ENCODE measurements at places on chromosomes 4 and X.

DNA sequence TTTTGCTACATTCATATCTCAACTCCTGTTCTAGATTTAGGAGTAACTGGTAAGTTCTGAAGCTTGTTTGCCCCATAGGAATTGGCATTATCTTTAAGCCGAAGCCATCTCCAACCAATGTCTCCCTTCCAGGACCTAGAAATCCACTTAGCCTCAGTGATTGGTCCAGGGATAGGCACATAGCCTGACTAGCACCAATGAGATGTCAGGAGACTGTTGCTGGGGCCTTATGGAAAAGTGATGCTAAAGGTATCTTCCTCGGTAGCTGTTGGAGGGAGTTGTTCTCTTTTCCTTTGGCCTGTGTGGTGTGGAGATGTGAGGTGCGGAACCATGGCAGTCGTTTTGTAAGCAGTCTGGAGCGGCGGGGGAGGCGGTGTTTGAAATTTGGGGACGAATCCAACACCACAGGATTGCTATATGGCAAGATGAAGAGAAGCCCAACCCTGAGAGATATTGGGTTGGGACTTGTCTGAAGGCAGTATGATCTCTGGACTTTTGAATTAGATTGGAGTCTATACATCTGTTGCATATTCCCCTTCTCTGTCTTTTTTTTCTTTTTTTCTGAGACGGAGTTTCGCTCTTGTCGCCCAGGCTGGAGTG lies 109.8 kb upstream of the ATP6AP2 start:
- DNase-seq = no peak

DNA sequence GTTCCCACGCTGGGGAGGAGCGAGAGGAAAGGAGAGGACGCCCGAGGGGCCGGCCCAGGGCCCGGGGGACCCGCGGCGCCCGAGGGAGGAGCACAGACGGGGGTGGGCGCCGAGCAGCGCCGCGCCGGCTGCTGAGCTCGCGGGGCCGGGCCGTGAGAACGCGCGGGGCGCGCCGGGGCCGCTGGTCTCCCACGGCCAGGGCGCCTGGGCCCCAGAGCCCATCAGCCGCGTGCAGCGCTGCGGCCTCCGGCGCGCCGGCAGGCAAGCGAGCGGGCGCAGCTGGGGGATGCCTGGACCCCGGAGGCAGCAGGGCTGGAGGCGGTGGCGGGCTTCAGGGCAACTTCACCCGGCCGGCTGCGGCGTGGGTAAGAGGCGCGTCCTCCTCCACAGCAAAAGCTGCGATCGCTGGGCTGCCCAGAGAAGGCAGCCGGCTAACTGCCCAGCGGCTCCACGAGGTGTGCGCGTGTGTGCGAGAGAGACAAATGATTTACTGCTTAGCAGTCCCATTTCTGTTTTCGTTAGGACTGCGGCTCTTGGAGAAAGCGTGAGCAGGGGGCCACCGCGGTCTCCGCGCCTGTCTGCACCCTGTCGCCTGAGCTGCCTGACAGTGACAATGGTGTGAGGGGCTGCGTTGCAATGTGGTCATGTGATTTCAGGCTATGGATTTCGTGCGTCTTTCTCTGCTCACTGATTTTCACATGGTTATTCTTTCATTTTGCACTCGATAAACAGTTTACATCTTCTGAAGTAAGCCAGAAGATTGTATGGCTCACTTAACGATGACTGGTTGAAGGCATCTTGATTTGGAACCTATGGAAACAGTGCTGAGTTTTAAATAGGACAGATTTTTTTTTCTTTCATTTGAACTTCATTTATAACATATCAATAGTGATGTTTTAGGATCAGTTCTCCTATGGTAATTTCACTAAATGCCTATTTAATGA lies 1.2 kb downstream of the GUCY1A1 start:
- DNase-seq = no peak

- DNase-seq = no peak
Observed at GRCh38 chrX:40088299-40088625, 9.5 kb downstream of the BCOR start.

DNA sequence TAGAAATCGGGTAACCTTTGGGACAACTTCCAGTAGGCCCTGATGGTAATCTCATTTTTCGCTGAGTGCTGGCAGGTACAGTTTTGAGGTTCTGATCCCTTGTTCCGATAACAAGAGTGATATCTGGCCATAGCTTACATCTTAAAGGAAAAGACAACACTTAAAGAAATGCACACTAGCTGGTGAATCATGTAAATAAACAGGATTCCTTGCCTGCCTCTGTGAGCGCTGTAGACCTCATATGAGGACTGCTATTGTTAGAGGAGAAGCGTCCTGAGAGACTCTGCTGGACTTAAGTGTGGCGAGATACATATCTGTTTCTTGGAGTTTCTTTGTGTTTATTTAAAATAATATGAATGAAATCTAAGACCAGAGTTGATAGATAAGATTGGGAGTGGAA lies 149.3 kb upstream of the SLC4A4 start:
- no peak for DNase-seq

DNA sequence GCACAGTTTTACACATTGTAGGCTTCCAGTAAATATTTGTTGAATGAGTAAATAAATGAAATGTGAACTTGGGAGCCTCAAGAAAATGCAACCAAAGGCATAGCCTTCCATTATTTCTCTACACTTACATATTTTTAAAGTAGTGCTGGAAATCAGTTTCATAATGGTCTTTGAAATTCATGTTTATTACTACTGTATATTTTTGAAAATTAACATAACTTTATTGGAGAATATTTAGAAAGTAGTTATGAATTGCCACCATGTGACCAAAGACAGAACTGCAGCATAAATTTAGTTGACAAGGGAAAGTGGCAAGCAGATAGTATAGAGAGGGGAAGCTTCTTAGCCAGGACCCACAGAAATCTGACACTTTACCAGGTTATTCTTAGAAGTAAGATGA lies 6.4 kb downstream of the TCEAL8 start:
- no peak for DNase-seq

GRCh38 chrX:129797251-129797906 lies 17.6 kb downstream of the SASH3 start:
- DNase-seq = no peak

DNA sequence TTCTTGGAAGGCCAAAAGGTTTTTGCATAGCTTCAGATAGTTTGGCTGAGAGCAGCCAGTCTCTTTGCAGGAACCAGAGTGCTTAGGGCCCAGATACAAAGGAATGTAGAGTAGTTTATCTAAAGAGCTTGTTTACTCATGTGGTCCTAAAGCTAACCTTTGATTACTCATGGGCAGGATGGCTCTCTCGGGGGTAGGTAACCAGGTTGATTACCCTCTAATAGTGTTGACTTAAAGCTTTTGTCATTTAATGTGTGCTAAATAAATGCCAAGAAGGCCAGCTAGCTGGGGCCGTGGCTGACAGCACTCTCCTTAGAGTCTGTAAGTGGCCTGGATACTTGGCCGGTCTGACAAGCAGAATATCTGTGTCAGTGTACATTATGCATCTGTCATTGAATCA lies 69.7 kb upstream of the MAGEB16 start:
- DNase-seq = no peak

- DNase-seq = no peak
Observed at GRCh38 chr4:99947190-99947578, 766 bp upstream of the DNAJB14 start.

- no peak for DNase-seq
Observed at GRCh38 chrX:132716006-132716405, 227.2 kb upstream of the MBNL3 start.

DNA sequence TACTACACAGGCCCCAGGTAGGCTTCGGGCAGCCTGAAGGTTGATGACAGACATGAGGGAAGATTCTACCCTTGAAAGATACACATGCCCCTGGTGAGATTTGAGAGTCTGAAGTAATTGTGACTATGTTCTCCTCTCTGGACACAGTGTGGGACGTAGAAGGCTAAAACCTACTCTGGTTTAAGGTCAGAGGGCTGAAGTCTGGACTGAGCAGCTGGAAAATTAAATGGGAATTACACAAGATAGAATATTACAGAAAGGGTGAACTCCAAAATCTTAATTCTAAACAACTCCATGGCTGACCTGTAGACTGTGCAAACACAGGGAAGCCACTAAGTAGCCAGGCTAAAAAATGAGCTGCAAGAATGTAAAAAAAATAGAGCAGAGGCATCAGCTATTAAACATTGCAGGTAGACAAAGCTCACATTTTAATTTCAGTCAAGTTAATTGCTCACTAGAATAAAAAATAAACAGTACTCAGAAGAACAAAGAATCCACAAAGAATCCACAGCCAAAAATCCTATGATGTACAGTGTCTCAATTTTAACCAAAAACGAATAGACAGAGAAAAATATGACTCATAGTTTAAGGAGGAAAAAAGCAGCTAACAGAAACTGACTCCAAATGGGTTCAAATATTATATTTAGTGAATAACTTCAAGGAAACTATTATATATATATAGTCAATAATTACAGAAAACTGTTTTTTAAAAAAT lies 170.4 kb downstream of the PCDH18 start:
- DNase-seq = no peak

- DNase-seq = no peak
Observed at GRCh38 chr4:30518211-30518610, 202.0 kb upstream of the PCDH7 start.

- DNase-seq = no peak
Observed at GRCh38 chr4:153169776-153170175, 34.5 kb upstream of the TRIM2 start.

DNA sequence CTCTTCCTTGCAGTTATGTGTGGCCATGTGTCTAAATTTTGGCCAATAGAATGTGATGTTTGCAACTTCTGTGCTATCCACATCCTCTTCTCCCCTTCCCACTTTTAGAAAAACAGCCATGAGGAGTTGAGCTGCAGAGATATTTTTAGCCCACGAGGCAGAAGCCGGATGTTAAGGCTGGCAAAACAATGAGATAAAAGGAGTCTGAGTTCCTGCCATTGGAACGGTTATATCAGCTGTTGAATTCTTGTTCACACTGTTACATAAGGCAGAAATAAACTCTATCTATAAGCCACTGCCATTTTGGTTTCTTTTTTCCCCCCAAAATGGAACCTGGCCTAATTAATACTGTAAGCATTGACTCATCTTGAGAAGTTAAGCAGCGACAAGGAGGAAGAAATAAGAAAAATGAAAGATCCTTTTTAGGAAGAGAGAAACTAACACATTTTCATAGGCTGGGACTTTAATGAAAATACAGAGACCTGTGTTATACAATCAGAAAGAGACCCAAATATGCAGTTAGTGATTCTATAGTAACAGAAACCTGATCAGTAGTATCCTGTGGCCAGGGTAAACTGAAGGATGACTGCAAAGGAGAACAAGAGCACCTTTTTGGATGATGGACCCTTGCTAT lies 200.5 kb downstream of the INPP4B start:
- DNase-seq = no peak

DNA sequence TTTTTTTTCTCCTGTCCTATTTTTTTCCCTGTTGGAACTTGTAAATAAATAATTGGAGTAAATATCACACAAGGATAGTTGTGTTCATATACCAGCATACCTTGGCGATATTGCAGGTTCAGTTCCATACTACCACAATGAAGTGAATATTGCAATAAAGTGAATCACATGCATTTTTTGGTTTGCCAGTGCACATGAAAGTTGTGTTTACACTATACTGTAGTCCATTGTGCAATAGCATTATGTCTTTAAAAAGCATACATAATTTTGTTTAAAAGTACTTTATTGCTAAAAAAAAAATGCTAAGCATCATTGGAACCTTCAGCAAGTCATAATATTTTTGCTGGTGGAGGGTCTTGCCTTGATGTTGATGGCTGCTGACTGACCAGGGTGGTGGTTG lies 88.6 kb downstream of the GSTCD start:
- no peak for DNase-seq

DNA sequence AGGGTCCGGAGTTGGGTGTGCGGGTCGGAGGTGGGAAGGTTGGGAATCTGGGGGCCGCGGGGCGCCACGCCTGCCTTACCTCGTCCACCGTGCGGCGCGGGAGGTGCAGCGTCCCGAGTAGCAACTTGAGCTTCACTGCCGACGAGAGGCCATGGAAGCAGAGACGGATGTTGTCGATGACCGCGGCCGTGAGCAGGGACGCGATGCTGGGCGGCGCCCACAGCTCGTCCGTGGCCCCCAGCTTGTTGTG lies 178 bp downstream of the NELFA start:
- DNase-seq = no peak

- DNase-seq = no peak
Observed at GRCh38 chrX:140177821-140178220, 212.5 kb upstream of the CXorf66 start.

DNA sequence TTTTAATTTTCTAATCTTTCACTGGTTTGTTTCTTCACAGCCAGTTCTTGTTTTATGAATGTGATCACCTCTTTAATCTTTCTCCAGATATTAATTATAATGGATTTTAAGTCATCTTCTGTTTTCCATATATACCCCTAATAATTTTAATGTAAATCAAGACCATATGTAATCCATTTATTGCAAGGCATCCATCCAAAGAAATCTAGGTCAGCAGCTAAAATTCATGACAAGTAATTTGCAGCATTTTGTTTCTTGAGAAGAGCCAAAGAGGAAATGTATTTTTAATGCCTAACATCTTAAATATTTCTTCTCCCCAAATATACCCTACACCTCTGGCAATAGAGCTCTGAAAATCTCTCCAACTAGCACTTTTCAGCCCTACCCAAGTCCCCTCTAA lies 81.1 kb downstream of the SUPT20HL2 start:
- no peak for DNase-seq

- no peak for DNase-seq
Observed at GRCh38 chr4:138178566-138178965, 63.6 kb downstream of the SLC7A11 start.

GRCh38 chrX:6904156-6904555 lies 243.4 kb upstream of the STS start:
- DNase-seq = no peak

GRCh38 chr4:95869961-95870500 lies 30.1 kb downstream of the PDHA2 start:
- DNase-seq = no peak

DNA sequence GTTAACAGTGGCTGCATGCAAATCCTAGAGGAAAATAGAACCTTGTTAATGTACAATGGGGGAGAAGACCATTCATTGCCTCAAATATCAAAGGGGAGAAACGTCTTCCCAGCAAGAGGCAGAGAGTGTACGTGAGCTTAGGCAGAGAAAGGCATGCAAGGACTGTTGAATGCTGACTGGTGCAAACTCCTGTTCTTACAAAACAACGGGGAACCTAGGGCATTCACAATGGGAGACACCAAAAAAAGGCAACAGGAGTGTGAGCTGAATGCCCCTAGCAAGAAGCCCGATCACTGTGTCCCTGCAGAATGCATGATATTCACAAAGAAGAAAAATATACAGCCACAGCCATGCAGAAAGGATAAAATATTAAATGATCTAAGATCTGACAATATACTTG lies 184.9 kb downstream of the NSUN7 start:
- DNase-seq = no peak

DNA sequence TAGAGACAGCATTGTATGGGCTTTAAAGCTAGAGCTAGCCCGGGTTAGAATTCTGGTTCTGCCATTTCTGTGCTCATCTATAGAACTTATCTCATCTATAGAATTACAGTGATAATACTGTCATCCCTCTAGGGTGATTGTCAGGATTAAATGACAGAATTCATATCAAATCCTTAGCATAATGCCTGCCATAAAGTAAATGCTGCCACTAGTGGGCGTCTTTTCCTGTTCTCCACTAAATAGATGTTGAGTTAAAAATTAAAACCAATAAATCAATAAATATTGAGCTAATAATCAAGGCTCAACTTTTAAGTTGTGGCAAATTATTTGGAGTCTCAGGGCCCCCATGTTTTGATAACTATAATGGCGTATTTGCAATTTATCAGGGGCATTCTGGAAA lies 19.7 kb downstream of the GRIA3 start:
- DNase-seq = no peak

All from vagina (tissue), 2 donors.